ENCODE measurements at places on chromosomes 4 and X. TPM values are rescaled to one million over a fixed set of nuclear protein-coding genes. Genes with fewer than 3 reads are reported as not detected.
A peak's percentile ranks its signal among the peaks of the same experiment; 100 is the strongest.

GC gene
- not detected for total RNA-seq

LINC00632 gene
- 74.6 TPM for total RNA-seq

NPNT gene
- 907 TPM for total RNA-seq

AFM gene
- total RNA-seq: not detected

HS3ST1 gene
- 2.1 TPM for total RNA-seq

FAM9B gene
- total RNA-seq: not detected

DMRTC1 gene
- total RNA-seq: 0.45 TPM

- no peak for DNase-seq
Observed at GRCh38 chr4:136012220-136012619, 1520.1 kb downstream of the PCDH18 start.

DNA sequence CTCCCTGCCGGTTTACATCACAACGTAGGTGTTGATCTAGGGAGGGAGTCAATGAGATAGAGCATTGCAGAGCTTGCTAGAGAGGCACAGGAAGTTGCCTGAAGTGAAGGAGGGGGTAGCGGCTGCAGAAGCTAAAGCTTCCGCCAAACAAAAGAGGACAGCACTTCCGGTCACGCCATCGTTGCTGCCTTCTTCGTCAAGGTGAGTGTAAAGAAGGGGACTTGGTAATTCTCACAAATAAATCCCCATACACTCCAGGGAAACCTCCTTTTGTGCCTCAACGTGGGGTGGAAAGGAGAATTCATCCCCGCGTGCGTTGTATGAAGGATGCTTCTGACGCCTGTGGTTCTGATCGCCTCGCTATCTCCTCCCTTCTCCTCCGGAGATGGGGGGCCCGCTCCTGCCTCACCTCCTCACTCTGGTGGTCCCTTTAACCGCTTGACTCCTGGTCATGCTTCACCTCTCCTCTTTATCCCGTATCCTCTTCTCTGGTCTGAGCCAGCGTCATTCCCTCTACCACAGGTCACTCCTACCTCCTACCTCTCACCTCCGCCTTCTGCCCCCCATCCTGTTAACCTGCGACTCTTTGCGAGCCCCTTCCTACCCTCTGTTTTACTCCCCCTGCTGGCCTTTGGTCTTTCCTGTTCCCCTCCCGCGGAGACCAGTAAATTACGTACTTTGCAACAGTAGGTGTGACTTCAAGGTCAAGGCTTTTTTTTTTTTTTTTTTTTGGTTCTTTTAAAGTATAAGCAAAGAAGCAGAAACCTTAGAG, 59.9 kb downstream of the GSPT2 start:
- DNase-seq: peak; percentile 48

RAB41 gene
- total RNA-seq: not detected

PNMA6A gene
- 4.9 TPM for total RNA-seq

GRCh38 chrX:830532-830931, 199.9 kb downstream of the SHOX start:
- no peak for DNase-seq

GRCh38 chr4:78205591-78205990, 148.5 kb downstream of the FRAS1 start:
- no peak for DNase-seq

DNA sequence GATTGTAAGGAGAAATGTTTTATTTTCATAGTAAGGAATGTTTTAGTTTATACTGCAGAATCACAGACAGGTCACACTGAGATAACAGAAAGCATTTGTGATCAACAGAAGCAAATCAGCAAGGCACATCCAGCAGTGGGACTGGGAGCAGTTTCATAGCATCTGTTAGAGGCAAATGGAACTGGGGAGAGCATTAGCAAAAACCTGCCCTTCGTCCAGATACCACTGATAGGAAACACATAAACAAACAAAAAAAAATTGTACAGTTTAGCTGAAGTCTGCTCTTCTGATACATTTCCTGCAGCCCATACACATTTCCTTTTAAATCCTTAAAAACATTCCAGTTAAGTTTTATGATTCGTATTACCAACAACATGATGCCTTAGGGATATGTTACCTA, 374.3 kb downstream of the PCDH7 start:
- DNase-seq: no peak

TXK gene
- 1.9 TPM for total RNA-seq

IQCM gene
- total RNA-seq: not detected

DNA sequence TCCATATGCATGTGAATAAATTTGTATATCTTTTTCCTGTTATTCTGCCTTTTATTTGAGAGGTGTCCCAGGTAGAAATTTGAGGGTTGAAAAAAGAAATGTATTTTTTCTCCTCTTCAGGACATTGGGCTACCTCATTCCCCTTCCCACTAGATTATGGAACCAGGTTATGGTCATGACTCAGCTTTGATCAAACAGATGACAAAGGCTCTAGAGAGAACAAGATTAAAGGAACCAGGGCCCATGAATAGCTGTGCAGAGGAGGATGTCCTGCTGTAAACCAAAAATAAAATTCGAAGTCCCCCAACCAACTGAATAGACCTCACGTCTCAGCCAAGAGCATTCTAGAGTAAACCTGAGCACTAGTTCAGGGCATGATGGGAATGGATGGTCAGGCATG, 313.2 kb downstream of the RAPGEF2 start:
- no peak for DNase-seq

DNA sequence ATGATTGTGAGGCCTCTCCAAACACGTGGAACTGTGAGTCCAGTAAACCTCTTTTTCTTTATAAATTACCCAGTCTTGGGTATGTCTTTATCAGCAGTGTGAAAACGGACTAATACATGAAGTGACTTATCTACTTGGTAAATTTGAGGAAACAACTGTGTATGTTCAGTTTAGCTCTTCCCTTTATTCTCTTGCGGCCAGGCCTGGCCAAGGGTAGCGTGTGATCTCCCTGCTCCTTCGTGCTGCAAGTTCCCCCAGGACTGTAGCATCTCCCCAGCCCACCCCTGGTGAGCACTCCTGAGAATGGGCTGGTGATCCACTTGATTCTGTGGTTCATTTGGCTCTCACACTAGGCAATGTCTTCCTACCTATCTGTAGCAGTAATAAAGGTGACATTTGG, 53.2 kb upstream of the CHRNA9 start:
- DNase-seq: no peak

SYTL4 gene
- total RNA-seq: 28.2 TPM

CXCL1 gene
- total RNA-seq: not detected
